RCC 7860 (cell line): ENCODE measurements at places on chromosomes 4 and X.

DNA sequence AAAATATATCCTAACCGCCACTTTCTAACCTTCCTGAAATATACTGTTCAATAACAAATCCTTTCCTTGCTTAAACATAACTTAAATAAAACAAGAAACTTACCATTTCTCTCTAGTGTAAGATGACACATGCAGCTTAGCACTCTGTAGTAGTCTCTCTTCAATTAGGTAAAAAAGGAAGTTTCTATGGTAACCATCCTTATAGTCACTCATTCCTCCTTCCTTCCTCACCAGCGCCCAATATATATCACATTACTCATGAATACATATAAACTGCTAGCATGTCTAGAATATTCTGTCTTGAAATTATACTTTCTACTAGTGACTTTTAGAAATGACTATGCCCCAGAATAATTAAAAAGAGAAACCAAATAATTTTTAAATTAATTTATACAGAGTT is 112.2 kb downstream of the SNCA start:
- peak; percentile 31 for DNase-seq

DNA sequence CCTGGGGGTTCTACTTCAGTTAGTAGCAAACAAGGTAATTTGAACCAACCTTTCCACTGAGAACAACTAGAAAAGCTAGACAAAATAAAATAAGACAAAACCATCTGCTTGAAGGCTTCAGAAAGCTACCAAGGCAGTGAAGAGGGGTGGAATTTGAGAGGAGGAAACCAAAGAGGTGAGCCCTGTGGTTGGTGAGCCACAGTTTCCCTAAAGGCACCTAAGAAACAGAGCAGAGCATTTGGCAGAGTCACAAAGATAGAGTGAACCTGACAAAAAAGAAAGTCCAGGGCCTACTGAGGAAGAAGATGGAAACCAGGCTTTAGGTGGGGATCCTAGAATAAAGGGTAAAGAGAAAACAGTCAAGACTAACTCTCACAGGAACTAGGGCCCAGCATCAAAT is 44.3 kb downstream of the CHST7 start:
- DNase-seq, result no peak

- DNase-seq, result no peak
These were observed 434.9 kb downstream of the PDGFC start for GRCh38 chr4:156536661-156537060.

GRCh38 chr4:159284113-159284512 is 181.2 kb downstream of the RAPGEF2 start:
- no peak for DNase-seq

DNA sequence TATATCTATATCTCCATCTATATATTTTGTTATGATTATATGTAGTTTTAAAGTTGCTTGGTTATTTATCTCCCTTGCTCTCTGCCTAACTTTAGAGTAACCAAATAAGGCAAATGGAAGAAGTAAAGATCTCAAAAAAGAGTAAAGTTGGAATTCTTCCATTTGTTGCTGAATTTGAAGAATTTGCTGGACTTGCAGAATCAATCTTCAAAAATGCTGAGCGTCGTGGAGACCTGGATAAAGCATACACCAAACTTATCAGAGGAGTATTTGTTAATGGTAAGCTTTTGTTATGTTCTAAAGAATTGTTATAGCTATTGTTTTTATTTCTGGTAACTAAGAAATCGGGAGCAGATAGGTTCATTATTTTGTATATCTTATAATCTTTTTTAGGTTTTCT is 43.2 kb downstream of the EXOC1 start:
- no peak for DNase-seq

DNA sequence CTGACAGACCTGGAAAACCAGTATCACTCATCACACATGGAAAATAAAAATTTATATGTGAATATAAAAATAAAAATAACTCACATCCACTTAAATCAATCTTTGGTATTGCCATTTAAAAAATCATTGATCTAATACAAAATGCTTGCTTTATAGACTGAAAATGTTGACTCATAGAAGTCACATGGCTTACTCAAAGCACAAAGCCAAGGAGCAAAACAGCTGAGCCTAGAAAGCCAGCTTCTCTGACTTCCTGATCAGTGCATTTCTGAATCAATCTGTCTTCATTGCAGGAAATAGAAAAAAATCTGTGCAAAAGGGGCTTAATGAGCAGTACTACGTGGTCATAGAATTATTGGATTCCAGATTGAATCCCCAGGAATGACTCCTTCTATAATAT is 176.9 kb upstream of the HS3ST1 start:
- no peak for DNase-seq

DNA sequence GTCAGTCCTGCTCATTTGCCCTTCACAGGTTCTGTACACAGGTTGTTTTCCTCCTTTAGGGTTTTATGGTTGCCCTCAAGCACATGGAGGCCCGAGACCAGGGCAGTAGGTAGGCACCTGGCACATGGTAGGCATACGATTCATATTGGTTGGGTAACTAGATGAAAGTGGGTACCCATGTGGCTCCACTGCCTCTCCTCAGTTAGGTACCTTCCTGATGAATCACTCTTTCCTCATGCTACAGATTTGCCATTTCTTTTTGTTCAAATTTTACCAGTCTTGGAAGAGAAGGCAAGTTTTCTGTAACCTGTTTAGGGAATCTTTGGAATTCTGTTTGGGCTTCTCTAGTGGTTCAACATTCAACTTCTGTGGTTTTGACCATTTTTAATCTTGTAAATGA is 121.3 kb downstream of the FHIP1A start:
- no peak for DNase-seq

DNA sequence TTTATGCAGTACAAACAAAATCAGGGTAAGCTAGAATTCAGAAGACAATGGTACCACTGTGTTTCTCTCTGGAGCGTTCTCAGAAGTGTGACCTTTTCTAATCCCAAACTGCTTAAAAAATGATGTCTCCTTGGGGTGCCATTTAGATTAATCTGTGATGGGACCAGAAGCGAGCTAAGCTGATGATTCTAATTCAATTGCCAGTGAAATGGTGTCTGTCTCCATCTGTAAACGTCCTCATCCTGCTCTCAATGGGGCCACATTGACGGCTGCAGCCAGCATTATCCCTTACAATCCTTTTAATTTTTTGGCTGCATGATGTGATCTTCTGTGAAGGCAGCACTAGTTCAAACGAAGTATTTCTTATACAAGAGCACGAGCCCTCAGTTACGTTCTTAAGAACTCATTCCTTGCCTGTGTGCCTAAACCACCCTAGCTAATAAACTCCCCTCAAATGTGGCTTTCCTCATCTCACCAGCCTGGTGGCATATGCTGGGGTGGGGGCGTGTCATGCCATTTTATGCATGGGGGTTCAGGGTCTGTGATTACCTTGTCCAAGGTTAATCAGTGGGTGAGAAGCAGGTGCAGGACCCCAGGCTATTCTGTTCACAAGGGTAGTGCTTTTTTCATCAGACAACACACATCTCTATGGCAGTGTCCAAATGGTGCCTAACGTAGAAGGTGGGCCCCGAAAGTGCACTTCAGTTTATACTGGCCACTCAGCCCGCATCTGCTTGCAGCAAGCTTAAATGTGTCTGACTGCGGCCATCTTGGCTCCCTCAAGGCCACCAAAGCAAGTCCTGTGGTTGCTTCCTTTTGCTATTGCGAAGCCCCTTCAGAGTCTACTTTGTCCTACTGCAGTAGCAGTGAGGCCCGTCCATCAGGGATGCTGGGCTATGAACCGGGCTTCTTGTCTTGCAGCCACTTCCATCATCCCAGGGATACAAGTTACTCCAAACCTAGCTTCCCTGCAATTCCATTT is 45.7 kb upstream of the SLC2A9 start:
- DNase-seq, result no peak

GRCh38 chrX:63784346-63784901 is 590 bp downstream of the ARHGEF9 start:
- no peak for DNase-seq

- DNase-seq, result no peak
These were observed 33.5 kb downstream of the OR13H1 start for GRCh38 chrX:131577413-131577812.

DNA sequence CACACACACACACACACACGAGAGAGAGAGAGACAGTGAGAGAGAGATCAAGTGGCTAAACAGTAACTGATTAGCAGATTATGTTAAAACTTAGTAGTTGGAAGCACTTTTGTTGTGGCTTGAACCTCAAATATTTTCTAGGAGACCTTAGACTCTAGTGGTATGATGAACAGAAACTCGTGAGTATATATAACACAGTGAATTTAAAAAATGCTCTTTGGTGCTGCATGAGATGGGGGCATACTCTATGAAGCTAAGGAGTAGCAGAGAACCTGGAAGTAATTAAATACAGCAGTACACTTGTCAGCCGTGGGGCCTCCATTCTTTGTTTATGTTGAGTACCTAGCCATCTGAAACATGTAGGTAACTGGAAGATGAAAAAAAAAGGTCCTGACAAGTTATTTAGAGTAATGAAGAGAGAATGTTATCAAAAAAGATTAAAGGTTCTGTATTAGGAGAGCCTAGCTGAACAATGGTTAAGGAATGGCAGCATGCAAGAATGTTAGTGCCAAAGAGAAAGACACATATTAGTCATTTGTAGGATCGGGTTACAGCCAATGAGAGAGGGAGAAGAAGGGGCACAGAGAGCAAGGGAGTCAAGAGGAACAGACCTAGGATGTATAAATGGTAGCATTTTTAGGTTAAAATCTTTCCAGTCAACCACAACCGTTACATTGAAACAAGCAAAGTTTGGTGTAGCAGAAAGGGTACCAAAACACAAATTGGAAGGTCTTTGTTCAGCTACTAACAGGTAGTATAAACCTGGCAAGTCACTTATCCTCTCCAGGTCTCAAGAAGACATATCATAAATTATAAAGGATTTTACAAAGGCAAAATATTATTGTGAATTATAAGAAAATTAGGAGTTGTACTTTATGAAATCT is 316.7 kb upstream of the DIPK2B start:
- peak; percentile 46 for DNase-seq

DNA sequence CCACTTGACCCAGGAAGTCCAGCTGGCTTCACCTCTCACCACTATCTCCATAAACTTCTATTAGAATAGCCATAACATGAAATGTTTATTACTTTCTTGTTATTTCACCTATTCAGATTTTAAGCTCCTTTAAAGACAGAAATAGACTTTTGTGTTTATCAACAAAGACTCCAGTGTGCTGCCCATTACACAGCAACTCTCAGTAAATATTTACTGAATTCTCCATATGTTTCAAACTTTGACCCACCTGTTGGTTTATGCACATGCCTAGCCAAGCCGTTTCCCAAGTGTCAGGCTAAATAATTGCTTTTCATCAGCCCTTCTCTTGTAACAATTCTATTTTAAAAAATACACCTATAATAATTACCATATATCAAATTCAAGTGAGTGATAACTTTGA is 242.9 kb upstream of the NEIL3 start:
- DNase-seq, result no peak
